Sciatic nerve (tissue), 2 donors: ENCODE measurements at places on chromosomes 6 and 20.

DNA sequence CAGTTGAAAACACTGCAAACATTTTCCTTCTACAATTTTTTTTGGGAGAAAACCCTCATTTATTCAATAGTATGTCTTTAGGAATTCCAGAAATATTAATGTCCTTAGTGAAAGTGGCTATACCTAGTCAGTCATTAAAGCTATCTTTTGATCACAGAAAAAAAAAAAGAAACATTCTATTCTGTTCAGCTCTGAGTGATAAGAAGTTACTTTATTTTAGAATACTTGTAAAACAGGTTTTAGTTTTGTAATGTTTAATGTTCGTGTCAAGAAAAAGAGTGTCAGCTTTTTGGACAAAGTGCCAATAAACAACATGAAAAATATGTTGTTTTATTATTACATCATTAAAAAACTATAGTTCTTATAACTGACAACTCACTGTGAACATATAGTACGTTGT lies 240.4 kb downstream of the OGFRL1 start:
- no peak for DNase-seq

GRCh38 chr6:12289365-12289919 lies 719 bp upstream of the EDN1 start:
- DNase-seq, result no peak

GRCh38 chr6:2508071-2508470 lies 242.7 kb downstream of the MYLK4 start:
- DNase-seq, result no peak

- DNase-seq, result no peak
Observed at GRCh38 chr6:53360093-53360912, 11.6 kb upstream of the ELOVL5 start.

DNA sequence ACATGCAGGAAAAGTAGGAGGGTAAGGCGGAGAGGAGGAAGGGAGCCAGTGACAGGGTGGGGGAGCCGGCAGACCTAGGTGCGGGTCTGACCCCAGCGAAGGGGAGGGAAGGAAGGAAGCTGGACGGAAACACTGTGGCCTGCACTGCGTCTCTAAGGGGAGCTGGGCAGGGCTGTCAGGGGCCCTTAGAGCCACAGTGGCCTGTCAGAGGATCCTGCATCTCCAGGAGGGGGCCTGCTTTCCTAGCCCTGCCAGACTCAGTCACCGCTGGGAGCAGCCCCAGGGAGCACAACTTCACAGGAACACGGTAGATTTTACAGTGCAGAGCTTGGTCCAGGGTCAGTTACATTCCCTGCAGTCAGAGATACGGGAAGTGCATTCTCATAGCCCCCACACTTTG lies 118.2 kb downstream of the PACRG start:
- DNase-seq, result no peak

GRCh38 chr6:44232676-44233566 lies 9.5 kb downstream of the SLC29A1 start:
- DNase-seq, result no peak

- no peak for DNase-seq
Observed at GRCh38 chr6:109373762-109374161, 8.5 kb downstream of the CD164 start.

GRCh38 chr20:21511485-21511849 lies 2.4 kb downstream of the NKX2-2 start:
- DNase-seq, result no peak

DNA sequence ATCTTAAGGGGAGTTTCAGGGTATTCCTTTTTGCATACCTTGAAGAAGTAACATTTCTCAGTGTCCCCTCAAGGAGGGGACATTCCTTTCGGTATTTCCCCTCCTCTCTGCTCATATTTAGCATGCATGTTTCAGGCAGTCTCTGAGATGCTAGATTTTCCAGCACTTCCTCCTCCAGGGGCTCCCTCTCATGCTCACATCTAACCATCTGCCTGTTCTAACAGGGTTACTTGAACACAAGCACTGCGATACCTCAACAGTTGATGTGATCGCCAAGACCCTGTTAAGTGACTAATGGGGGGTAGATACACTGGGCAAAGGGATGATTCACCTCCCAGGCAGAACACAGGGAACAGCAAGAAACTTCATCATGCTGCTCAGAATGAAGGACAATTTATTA lies 12.9 kb upstream of the MCM3 start:
- no peak for DNase-seq

DNA sequence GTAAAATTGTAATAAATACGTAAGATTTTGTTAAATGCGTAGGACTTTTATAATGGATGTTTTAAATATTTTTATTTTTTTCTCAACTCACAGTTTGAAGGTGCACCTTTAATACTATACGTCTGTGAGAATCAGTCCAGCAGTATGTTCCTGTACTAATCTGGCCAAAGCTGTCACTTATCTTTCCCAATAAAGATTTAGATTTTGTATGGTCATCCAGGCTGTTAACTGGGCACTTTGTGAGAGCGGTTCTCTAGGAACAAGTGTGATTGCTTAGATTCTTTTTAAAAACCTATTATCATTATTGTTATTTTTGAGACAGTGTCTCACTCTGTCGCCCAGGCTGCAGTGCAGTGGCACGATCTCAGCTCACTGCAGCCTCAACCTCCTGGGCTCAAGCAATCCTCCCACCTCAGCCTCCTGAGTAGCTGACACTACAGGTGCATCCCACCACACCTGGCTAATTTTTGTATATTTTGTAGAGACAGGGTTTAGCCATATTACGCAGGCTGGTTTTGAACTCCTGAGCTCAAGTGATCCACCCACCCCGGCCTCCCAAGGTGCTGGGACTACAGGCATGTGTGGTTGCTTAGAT lies 1.7 kb downstream of the DCBLD1 start:
- no peak for DNase-seq

GRCh38 chr6:34227761-34228421 lies 8.8 kb upstream of the HMGA1 start:
- DNase-seq, result no peak

GRCh38 chr6:22222469-22222868 lies 74.4 kb downstream of the PRL start:
- DNase-seq, result no peak

DNA sequence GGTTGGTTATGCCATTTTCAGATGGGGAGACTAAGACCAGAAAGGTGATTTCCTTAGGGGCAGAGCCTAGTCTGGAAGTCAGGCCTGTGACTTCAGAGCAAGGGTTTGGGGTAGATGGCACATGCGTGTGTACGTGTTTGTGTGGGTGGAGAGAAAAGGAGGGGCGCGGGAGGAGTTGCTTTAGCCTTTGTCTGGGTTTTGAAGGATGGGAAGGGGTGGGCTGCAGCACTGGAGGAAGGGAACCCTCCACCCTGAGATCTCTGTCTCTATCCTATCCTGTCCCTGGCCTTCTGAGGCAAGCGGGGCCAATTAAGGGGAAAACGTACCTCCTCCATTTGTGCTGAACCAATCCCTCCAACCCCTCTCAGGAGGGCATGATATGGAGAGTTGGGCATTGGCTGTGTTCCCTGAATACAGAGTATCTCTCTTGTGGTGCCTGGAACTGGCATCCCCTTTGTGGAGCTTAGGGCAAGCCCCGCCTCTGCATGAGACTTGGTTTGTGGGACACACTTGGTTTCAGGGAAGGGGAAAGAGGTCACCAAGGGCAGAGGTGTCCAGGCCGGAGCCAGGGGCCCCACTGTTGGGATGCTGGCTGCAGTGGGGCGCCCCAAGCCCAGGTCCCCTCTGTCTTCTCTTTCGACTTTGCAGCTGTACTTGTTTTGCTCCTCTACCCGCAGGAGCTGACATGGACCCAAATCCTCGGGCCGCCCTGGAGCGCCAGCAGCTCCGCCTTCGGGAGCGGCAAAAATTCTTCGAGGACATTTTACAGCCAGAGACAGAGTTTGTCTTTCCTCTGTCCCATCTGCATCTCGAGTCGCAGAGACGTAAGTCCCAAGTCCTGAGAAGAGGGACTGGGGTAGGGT lies at the start of gene DBNDD2:
TSS of gene DBNDD2 (plus strand) at position 507 of the 863 bp plus-strand sequence. CDS start at position 686, 179 bp downstream.
- no peak for DNase-seq
